ENCODE measurements at places on chromosomes 4 and X.

- no peak for DNase-seq
These were observed 6.9 kb downstream of the PLAC8 start for GRCh38 chr4:83107631-83108030.

DNA sequence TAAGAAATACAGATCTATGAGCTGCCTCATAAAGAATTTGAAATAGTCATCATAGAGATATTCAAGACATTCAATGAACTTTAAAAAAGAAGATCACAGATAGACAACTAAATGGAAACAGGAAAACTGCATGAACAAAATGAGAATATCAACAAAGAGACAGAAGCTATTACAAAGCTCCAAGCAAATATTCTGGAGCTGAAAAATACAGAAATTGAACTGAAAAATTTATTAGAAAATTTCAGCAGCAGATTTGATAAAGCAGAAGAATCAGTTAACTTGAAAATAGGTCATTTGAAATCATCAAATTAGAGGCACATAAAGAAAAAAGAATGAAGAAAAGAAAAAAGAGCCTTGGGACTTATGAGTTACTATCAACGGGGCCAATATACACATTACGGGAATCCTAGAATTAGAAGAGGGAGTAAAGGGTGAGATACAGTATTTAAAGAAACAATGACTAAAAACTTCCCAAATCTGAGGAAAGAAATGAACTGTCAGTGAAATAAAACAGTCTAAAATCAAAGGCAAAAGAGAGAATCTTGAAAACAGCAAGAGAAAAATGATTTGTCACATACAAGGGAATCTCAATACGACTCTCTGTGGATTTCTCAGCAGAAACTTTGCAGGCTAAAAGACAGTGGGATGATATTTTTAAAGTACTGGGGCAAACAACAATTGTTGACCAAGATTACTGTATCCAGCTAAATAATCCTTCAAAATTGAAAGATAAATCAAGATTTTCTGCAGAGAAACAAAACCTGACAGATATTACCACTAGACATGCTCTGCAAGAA is 641.6 kb downstream of the ANKRD50 start:
- DNase-seq = no peak

GRCh38 chr4:174406383-174406782 is 115.9 kb downstream of the HPGD start:
- DNase-seq = no peak

DNA sequence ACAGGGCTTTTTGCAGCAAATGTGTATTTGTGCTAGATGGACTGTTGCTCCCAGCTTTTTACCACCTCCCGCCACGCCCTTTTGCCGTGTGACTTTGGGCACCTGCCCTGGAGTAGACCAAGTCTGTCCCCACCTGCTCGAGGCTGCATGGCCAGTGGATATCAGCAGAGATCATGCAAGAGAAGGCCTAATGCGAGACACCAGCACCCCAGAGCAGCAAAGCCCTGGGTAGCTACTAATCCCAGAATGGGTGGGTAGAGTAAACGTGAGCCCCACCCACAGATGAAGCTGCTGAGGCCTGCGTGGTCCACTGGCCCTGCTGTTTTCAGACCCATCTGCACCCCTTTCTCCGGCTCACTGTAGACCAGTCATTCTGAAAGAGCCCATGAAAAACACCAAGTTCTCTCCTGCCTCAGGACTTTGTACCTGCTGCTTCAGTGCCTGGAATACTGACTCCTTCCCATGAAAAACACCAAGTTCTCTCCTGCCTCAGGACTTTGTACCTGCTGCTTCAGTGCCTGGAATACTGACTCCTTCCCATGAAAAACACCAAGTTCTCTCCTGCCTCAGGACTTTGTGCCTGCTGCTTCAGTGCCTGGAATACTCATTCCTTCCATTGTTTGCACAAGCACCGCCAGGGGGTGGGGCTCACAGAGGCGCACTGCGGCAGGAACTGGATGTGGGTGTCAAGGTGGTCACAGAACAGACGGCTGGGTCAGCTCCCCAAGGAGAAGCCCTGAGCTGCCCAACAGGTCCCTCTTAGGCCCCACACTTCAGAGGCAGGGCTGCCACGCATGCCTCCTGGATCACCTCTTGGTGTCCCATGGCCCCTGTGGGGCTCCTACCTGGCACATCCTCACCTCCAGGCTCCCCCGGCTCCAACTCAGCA is 5.1 kb upstream of the TNIP2 start:
- DNase-seq = no peak

DNA sequence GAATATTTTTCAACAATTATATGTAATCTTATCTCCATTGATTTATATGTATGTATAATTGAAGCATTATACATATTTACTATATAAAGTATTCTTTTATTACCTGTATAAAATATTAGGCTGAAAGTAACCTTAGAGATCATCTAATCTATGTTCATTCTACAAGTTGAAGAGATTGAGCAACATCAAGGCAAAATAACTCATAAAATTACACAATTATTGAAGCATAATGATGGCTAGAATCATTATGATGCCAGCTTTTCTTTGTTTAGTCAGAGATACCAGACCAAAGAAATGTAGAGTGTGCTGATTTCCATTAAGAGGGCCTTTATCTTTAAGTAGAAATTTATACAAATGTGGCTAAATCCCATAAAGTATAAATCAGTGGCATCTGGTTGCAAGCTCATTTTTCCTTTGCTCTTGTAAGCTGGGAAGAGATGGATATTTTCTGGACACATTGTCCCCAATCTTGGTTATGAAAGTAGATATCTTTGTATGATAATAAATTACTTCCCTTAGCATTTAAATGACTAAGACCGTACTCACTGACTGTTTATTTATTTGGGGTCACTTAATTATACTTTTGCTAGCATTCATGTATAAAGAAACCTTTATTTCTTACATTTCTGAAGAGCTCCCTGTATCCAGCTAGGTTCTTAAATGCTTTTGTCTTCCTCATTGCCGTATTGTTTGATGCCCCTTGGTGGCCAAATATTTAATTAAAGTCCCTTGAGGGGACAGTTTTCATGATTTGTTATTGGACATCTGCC is 339.8 kb downstream of the PCDH7 start:
- DNase-seq = no peak

DNA sequence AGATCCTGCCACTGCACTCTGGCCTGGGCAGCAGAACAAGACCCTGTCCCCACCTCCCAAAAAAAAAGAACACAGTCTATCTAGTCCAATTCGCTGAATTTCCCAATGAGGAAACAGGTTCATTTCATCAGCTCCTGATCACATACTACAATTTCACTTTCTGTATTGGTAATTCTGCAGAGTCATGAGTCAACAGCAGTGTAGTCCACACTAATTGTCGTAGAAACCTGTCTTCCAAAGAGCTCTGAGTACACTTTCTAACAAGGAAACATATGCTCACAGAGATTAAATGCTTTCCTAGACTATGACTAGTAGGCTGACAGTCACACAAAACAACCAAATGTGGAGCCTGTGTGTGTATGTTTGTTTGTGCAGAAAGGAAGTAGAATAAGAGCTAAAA is 91.9 kb downstream of the GPC4 start:
- no peak for DNase-seq

- no peak for DNase-seq
These were observed 3.8 kb upstream of the TBC1D14 start for GRCh38 chr4:6905516-6906445.

DNA sequence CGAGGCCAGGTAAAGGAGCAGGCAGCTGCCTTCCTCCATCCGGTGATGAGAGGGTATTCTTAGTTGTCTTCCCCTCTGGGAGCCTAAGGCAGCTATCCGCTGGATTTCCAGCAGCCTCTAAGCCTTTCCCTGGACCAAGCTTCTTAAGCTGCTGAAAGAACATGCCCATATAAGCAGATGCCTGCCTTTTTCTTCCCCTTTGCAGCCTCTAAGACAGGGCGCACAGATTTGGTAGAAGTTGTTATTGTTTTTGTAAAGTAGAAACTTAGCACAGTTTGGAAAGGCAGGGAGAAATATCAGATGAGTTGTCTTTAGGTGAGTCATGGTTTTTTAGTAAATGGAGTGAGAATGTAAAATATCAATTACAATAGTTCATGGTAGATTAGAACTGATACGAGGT is 210.8 kb downstream of the ARHGAP10 start:
- DNase-seq = peak; percentile 71

- no peak for DNase-seq
These were observed 25.7 kb downstream of the CPEB2 start for GRCh38 chr4:15027921-15028435.

Measured in WERI-Rb-1 (cell line).